ENCODE measurements at places on chromosomes 7 and 10. TPM values are rescaled to one million over a fixed set of nuclear protein-coding genes. Genes with fewer than 3 reads are reported as not detected.

The CDK1 gene
- 77.6 TPM for polyA plus RNA-seq

The MDFIC gene
- 29.9 TPM for polyA plus RNA-seq

The COBL gene
- 20.7 TPM for polyA plus RNA-seq

The ZNF488 gene
- 6.4 TPM for polyA plus RNA-seq

The HPSE2 gene
- polyA plus RNA-seq = 1.5 TPM

The HTRA1 gene
- 209 TPM for polyA plus RNA-seq

DNA sequence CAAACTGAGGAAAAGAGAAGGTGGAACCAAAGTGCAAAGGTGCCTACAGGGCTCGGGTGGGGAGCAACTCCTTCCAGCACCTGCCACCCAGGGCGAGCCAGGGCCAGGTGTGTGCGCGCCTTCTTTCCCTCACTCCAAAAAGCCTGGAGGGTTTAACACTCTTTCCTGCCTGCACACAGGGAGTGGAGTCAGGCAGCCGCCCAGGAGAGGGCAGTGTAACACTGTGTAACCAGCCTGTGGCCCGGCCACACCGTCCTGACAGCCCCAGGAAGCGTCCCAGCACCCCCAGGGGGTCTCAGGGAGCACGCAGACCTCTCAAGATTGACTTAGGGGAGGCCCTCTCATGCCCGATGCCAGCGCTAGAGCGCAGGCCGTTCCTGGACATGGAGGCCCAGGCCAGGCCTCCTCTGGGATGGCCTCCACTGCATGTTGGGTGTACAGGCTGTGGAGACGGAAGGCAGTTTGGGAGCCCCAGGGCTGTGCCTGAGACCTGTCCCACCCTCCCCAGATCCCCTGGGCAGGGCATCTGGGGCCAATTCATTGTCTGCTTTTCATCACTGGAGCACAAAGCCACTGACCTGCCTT, 13.4 kb downstream of the BRI3 start:
- no peak for DNase-seq

- no peak for DNase-seq
Measured at GRCh38 chr7:96182424-96183158, 139.3 kb downstream of the SLC25A13 start.

DNA sequence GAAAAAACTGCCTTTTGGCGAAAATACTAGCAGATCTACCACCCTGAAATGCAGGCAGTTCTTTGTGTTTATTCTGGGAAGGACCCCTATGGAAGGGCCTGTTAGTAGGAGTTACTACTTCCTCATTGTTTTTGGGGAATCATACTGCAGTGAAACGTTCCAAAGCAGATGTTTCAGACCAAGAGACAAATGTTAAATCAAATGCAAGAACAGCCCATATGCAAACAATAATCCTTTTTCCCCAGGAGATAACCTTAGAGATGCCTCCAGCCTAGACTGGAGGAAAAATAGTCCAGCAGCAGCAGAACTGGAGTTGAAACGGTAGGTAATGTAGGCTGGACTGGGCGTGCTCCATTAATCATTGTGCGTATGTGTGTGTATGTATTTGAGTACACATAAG, 65.9 kb upstream of the VWDE start:
- no peak for DNase-seq

GRCh38 chr10:98444314-98445006, 2.3 kb downstream of the HPS1 start:
- DNase-seq = no peak

DNA sequence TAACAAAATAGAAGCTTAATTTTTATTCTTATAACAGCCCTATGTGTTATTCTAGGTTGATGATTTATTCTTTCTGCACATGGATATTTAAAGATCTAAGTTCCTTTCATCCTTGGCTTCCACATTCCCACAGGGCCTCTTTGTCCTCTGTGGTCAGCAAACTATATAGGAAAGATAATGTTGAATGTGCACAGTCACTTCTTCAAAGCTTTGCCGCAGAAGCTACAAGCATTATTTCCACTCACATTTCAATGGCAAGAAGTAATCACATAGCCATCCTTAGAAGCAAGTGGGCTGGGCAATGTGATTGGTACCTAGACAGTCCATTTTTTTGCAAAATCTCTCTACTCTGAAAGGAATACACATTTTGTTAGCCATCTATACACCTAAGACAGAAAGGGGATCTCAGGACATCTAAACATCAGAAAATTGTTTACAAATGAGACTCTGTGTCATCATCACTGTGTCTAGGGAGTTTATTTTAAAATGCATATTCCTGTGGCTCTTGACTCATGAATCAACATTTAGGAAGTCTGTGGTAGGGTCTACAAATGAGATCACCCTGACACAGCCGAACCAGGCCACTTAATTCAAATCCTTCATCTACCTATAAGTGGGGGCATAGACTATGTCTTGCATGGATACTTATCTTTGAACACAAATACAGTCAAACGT, 1060.5 kb downstream of the XPNPEP1 start:
- no peak for DNase-seq

DNA sequence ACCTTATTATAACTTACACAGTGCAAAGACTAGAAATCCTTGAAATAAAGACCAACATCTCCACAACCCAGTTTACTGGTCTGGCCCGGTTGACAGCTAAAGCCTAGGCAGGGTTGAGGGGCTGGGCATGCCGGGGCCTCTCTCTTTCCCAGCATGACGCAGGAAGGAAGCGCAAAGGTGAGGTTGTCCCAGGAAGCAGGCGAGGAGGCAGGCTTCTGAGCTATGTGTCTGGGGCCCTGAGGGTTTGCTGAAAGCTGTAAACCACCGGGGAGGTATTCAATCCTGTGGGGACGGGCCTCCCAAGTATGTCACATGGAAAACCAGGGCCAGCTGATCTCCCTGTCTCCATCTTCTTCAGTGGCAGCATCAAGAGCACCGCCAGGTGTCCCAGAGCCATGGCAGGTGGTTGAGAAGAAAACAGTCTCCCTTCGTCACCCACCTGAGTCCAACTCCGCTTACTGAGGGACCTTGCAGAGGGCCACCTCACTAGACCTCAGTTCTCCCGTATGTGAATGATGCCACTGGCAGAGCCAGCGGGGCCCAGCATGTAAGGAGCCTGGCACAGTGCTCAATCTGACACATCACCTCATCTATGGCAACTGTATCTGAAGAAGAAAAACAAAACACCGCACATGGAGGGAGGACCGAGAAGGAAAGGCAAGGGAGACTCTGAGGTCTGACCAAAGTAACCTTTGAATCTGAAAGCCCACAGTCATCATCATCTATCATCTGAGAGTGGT, 49.5 kb downstream of the FAM53B start:
- DNase-seq = no peak
